Calu3 (cell line): ENCODE measurements at places on chromosomes 2 and 18. TPM values are rescaled to one million over a fixed set of nuclear protein-coding genes. Genes with fewer than 3 reads are reported as not detected.

DNA sequence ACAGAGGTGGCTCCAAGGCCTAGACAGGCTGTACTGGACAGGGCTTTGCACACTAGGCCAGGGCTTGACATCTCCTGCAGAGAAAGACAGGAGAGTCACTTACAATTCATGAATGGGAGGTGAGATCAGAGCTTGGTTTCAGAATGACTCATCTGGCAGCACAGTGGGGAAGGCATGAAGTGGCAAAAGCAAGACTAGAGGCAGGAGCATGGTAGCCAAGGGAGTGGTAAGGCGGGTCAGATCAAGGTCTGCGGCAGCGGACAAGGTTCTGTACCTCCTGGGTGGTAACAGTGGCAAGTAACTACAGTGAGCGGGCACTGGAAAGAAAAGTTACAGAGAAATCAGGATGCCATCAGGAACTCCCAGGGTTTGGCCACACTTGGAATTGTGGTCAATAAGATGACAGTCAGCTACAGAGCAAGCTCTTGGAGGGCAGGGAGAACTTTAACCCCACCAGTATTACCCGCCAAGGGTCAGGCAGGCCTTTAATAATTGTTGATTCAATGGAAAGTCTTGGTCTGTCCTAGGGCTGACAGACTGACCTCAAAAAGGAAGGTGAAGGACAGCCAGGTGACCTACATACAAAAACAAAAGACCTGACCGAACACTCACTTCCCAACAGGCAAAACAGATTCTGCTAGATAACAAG is 5.7 kb downstream of the MCFD2 start:
- H3K27ac ChIP-seq, result peak overlapping the region; percentile 61
- H3K4me1 ChIP-seq, result peaks cover 44% of the 10 kb centered on the region

DNA sequence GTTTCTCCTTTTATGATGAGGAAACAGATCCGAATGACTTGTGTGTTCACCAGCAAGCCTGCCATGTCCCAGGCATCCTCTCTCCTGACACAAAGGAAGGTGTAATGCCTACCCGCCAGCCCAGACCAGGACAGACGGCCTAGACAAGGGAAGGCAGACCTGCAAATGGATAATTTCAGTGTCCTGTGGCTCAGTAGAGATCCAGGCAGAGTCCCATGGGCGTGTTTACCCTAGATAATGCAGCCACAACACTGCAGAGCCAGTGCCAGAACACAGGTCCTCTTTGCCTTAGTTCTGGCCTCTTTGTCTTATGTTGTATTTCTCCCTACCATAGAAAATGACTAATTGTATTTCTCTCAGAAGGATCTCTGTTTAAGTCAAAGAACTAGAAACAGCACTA is 12.7 kb downstream of the TRAPPC12 start:
- no peaks in the 10 kb centered on the region for H3K4me1 ChIP-seq
- H3K36me3 ChIP-seq, result peaks cover 16% of the 10 kb centered on the region
- no peak for DNase-seq
- no peak overlapping the region for H3K4me3 ChIP-seq

- H3K27me3 ChIP-seq, result no peaks in the 10 kb centered on the region
- no peak overlapping the region for H3K4me3 ChIP-seq
- DNase-seq, result no peak
- no peak overlapping the region for H3K27ac ChIP-seq
- no peaks in the 10 kb centered on the region for H3K36me3 ChIP-seq
Observed at GRCh38 chr18:58640428-58640805, 11.5 kb upstream of the ALPK2 start.

- H3K27me3 ChIP-seq, result no peaks in the 10 kb centered on the region
- H3K36me3 ChIP-seq, result peaks cover 6% of the 10 kb centered on the region
- peaks cover 38% of the 10 kb centered on the region for H3K4me1 ChIP-seq
- H3K27ac ChIP-seq, result peak overlapping the region; percentile 13
- DNase-seq, result no peak
- H3K4me3 ChIP-seq, result no peak overlapping the region
Observed at GRCh38 chr2:136209561-136210454, 91.9 kb upstream of the CXCR4 start.

- DNase-seq, result no peak
- no peak overlapping the region for H3K27ac ChIP-seq
- H3K4me3 ChIP-seq, result no peak overlapping the region
- H3K27me3 ChIP-seq, result peaks cover 25% of the 10 kb centered on the region
Observed at GRCh38 chr2:118815731-118816130, 31.7 kb downstream of the EN1 start.

GRCh38 chr2:223852281-223852795 is 15.0 kb upstream of the AP1S3 start:
- peaks cover 15% of the 10 kb centered on the region for H3K36me3 ChIP-seq
- no peak overlapping the region for H3K4me3 ChIP-seq
- peaks cover 53% of the 10 kb centered on the region for H3K4me1 ChIP-seq
- DNase-seq, result no peak
- H3K27me3 ChIP-seq, result no peaks in the 10 kb centered on the region
- H3K27ac ChIP-seq, result no peak overlapping the region

DNA sequence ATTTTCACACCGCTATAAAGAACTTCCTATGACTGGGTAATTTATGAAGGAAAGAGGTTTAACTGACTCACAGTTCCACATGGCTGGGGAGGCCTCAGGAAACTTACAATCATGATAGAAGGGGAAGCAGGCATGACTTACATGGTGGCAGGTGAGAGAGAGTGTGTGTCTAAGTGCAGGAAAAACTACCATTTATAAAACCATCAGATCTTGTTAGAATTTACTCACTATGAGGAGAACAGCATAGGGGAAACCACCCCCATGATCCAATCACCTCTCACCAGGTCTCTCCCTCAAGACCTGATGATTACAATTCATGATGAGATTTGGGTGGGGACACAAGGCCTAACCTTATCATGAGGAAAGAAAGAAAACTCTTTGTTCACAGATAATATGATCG is 174.6 kb downstream of the SRBD1 start:
- no peaks in the 10 kb centered on the region for H3K36me3 ChIP-seq
- no peaks in the 10 kb centered on the region for H3K4me1 ChIP-seq
- no peak overlapping the region for H3K27ac ChIP-seq
- DNase-seq, result no peak
- no peaks in the 10 kb centered on the region for H3K27me3 ChIP-seq
- H3K4me3 ChIP-seq, result no peak overlapping the region

- no peaks in the 10 kb centered on the region for H3K27me3 ChIP-seq
- no peak overlapping the region for H3K27ac ChIP-seq
Observed at GRCh38 chr2:3430740-3431490, 51.4 kb downstream of the TRAPPC12 start.

DNA sequence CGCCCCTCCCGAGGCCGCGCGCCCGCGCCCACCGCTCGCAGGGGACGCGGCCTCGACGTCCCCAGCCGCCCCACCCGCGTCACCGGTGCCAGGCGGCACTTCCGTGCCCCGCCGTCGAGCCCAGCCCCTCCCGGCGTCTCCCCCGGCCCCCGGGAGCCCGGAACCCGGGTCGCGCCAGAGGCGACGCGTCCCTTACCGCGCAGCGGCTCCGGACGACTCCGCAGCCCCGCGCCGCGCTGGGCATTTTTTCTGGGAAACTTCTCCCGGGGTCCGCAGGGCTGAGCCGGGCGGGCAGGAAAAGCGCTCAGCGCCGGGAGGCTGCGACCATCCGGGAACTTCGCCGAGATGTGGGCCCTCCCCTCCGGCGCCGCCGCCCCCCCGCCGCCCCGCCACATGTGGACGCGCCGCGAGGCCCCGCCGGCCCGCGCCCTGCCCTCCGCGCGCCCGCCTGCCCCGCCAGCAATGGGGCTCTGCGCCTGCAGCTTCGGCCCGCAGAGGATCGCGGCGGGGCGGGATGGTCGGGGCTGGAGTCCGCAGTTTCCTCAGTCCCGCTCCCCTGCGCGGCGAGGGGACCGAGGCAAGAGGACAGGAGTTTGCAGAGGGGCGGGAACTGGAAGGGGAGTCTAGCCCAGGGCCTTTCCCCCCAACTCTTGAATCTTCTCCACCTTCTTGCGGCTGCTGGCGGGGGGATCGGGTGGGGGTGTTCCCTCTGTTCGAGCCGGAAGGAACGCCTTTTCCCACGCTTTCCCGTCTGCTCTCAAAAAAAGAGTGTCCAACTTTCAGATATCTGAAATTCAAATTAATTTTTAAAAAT is 81.5 kb downstream of the CHRNA1 start:
- no peaks in the 10 kb centered on the region for H3K4me1 ChIP-seq
- peaks cover 71% of the 10 kb centered on the region for H3K27me3 ChIP-seq

DNA sequence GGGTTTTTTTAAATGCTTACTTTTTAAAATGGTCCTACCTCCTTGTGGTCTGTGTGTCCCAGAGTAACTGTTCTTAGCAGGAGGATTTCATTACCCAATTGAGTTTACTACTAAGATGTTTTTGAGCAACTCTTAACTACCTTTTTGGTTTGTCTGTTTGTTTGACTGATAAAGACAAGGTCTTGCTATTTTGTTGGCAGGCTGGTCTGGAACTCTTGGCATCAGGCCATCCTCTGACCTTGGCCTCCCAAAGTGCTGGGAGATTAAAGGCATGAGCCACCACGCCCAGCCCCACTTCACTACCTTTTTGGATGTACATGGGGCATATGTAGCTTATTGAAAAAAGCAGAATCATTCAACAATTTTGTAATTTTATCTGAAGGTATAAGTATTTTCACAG is 14.9 kb downstream of the MRPS9 start:
- peak; percentile 21 for DNase-seq
- H3K36me3 ChIP-seq, result peaks cover 12% of the 10 kb centered on the region
- H3K4me3 ChIP-seq, result no peak overlapping the region

DNA sequence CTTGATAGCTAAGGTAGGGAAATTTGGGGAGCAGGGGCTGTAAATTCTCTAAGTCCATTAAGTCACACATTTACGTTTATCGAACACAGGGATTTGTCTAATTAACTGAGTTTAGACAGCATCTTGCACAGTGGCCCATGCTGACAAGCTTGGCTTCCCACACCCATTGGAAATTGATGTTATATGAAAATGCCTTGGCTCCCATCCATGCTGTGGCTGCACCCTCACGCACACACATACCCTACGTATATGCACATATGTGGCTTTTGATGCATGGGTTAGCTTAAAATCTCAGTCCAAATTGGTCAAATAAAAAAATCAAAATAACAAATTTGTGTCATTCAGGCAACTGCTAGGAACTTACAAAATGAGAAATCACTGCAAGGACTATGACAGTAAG is 37.8 kb downstream of the SEC11C start:
- no peak overlapping the region for H3K4me3 ChIP-seq
- H3K4me1 ChIP-seq, result no peaks in the 10 kb centered on the region
- H3K27me3 ChIP-seq, result peaks cover 44% of the 10 kb centered on the region
- DNase-seq, result no peak
- no peaks in the 10 kb centered on the region for H3K36me3 ChIP-seq
- H3K27ac ChIP-seq, result no peak overlapping the region

- H3K27ac ChIP-seq, result no peak overlapping the region
- no peaks in the 10 kb centered on the region for H3K27me3 ChIP-seq
- H3K4me3 ChIP-seq, result peak overlapping the region; percentile 96
- no peak for DNase-seq
- H3K4me1 ChIP-seq, result peaks cover 42% of the 10 kb centered on the region
- peaks cover 41% of the 10 kb centered on the region for H3K36me3 ChIP-seq
Observed at GRCh38 chr2:55420871-55421270, 1.2 kb upstream of the CCDC88A start.

DNA sequence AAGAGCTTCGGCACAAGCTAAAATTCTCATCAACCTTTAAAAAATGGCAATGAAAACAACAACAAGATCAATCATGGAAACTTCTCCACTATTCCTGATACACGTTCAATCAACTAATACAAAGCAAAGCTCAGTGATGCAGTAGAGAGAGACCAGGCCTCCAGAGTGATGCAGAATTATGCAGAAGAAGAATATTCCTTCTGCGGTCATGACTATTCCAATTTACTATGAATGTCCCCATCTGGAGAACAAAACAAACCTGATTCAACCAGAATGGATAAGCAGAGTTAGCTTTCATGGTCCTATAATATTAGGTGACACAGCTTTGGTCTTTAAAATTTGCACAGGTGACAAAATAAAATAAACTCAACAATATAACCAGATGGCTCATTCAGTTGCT is 12.5 kb upstream of the MBOAT2 start:
- H3K4me3 ChIP-seq, result no peak overlapping the region
- DNase-seq, result no peak
- no peaks in the 10 kb centered on the region for H3K36me3 ChIP-seq

GRCh38 chr2:15783489-15783888 is 156.9 kb upstream of the MYCN start:
- H3K27ac ChIP-seq, result no peak overlapping the region
- H3K27me3 ChIP-seq, result peaks cover 89% of the 10 kb centered on the region
- no peaks in the 10 kb centered on the region for H3K36me3 ChIP-seq
- H3K4me1 ChIP-seq, result peaks cover 16% of the 10 kb centered on the region

DNA sequence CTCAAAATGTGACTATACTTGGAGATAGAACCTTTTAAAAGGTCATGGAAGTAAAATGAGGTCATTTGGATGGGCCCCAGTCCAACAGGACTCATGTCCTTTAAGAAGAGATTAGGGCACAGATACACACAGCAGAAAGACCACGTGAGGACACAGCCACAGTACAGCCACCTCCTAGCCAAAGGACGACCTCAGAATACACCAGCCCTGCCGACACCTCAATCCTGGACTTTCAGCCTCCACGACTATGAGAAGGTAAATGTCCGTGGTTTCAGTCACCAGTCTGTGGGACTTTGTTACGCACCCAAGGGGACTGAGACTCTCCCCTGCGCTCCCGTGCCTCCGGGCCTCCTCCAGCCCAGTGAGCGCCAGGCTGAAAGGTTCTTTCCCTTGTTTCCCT is 30.2 kb upstream of the HPCAL1 start:
- H3K4me1 ChIP-seq, result peaks cover 13% of the 10 kb centered on the region
- peaks cover 8% of the 10 kb centered on the region for H3K27me3 ChIP-seq
- H3K36me3 ChIP-seq, result peaks cover 4% of the 10 kb centered on the region
- DNase-seq, result no peak

GRCh38 chr2:145329971-145330370 is 810.1 kb upstream of the ZEB2 start:
- H3K27ac ChIP-seq, result no peak overlapping the region
- no peaks in the 10 kb centered on the region for H3K36me3 ChIP-seq
- DNase-seq, result no peak
- H3K27me3 ChIP-seq, result no peaks in the 10 kb centered on the region
- no peaks in the 10 kb centered on the region for H3K4me1 ChIP-seq

- no peaks in the 10 kb centered on the region for H3K27me3 ChIP-seq
- DNase-seq, result no peak
- H3K4me3 ChIP-seq, result no peak overlapping the region
- H3K36me3 ChIP-seq, result no peaks in the 10 kb centered on the region
- no peak overlapping the region for H3K27ac ChIP-seq
- no peaks in the 10 kb centered on the region for H3K4me1 ChIP-seq
Observed at GRCh38 chr2:221204699-221205098, 367.4 kb downstream of the EPHA4 start.

- H3K27ac ChIP-seq, result no peak overlapping the region
- no peak for DNase-seq
- no peak overlapping the region for H3K4me3 ChIP-seq
- no peaks in the 10 kb centered on the region for H3K4me1 ChIP-seq
Observed at GRCh38 chr2:210707900-210708299, 151.5 kb downstream of the CPS1 start.

RNPEPL1 gene
- 80.6 and 82.9 TPM in 2 replicates for total RNA-seq

USP40 gene
- total RNA-seq, result 44.2 and 45.8 TPM in 2 replicates

TFCP2L1 gene
- 21.1 and 29.8 TPM in 2 replicates for total RNA-seq

RBFA gene
- 20.5 TPM in 2 replicates for total RNA-seq

CCDC102B gene
- 2.1 and 3.0 TPM in 2 replicates for total RNA-seq

ZSWIM2 gene
- not detected in 2 replicates for total RNA-seq

ANKRD30BL gene
- not detected in 2 replicates for total RNA-seq
